ENCODE measurements at places on chromosomes 5 and 9.

GRCh38 chr9:20044686-20045085 is 255.8 kb upstream of the SLC24A2 start:
- no peak for DNase-seq

DNA sequence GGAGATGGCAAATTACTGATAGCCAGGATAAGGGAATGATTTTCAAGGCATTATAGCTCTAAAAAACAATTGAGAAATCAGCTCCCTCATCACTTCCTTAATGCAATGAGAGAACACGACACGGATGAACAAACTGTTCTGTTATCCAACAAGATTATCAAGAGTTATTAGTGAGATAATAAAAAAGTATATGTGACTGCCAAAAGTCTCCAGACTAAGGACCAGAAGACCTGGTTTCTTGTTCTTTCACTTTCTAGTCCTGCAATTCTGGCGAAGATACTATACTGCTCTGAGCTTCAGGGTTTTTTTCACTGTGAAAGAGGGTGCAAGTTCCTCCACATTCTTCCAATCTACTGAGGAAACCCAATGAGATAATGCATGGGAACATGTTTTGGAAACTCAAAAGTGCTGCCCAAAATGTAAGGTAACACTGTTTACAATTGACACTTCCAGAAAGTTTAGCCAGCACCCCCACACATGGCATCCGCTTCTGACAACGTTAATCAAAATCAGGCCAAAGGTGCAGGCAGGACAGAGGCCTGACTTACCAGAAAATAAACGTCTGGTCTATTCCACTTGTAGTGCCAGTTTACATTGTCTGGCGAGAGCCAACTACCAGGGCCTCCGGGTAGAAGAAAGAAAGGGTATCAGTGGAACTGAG is 254.2 kb downstream of the DOCK8 start:
- DNase-seq = no peak

DNA sequence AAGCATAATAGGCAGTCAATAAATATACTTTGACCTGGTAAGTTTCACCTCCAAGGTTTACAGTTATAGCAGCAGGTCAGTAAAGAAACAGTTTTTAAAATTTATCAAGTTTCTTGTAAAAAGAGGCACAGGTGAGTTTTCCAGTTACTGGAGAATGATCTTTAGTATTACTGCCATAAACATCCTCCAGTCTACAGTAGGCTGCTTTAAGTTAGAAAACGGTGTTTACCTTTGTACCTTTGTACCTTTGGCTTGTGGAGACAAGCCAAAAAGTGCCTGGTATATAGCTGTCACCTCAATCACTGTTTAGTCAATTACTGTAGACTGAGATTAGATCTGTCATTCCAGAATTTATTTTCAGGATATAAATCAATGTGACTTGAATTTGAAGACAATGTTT is 42.7 kb upstream of the SRFBP1 start:
- no peak for DNase-seq

- no peak for DNase-seq
Observed at GRCh38 chr9:120382453-120382852, 197.5 kb downstream of the CDK5RAP2 start.

- peak; percentile 17 for DNase-seq
Observed at GRCh38 chr9:19471737-19472648, 63.2 kb downstream of the ACER2 start.

- no peak for DNase-seq
Observed at GRCh38 chr5:145925353-145925752, 11.0 kb upstream of the SH3RF2 start.

DNA sequence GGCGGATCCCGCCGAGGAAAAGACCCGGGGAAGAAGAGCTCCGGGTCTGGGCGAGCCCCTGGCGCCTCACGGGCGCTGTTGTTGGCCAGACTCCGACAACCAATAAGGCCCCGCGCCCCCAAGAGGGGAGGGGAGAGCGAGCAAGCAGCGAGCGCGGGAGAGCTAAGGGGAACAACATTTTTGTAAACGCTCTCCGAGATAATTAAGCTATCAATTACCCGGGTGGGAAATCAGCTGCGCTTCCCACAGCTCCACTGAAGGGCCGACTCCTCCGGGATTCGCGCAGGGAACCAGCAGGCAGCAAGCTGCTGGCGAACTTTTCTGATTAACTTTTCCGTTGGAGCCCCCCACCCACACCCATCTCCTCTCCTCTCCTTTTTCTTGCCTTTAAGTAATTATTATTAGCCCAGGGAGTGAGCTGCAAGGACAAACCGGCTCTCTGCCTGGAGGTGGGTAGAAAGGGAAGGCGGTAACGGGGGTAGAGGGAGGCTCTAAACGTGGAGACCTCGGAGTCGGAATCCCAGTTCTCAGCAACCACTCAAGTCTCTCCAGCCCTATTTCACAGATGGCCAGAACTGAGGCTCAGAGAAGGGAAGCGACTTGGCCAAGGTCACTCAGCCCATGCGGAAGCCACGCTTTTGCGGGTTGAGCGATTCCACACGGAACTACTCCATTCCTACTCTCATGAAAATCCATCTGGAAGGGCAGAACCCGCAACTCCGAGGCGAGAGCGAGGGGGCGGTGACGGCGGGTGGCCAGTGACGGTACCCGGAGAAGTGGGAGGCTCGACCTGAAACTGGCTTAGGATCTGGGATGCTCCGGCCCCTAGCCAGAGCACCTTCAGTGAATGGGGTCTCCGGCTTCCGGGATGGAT is 1.3 kb downstream of the ASTN2 start:
- no peak for DNase-seq

GRCh38 chr9:72902268-72902667 is 50.6 kb downstream of the ALDH1A1 start:
- DNase-seq = no peak

DNA sequence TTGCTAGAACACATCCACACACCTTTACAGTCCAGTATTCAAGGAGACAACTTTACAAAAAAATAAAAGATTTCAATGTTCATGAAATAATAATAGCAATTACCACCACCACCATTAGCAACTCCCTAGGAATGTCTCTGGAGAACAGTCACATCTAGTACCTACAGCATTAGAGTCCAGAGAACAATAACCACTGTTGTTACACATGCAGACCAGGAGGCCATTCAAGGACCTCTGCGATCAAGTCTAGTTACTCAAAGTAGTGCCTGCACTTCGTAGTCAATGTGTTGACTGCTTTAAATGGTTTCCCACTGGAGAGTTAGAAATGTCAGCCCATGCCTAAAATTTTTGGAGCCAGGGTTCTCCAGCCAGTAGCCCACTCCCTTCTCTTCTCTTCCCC is 244.4 kb downstream of the DEPDC1B start:
- no peak for DNase-seq

DNA sequence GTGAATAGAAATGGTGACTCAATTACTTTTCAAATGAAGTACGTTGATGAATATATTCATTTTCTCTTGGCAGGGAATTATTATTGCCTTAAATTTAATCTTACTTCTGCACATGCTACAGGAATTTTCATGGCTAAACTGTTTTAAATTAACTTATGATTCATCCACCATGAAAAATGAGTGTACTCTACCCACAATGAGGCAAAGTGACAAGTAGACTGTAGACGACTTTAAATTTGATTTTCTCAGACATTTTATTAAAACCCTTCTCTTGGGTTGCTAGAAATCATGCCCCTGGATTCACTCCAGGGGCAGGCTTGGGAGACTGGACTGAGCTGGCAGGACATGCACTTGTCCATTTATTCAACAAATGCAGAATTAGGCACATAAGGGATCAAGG is 23.5 kb upstream of the ERAP2 start:
- no peak for DNase-seq

- DNase-seq = no peak
Observed at GRCh38 chr9:2018764-2019558, 3.8 kb downstream of the SMARCA2 start.

GRCh38 chr5:150075233-150075632 is 11.1 kb downstream of the CSF1R start:
- no peak for DNase-seq

DNA sequence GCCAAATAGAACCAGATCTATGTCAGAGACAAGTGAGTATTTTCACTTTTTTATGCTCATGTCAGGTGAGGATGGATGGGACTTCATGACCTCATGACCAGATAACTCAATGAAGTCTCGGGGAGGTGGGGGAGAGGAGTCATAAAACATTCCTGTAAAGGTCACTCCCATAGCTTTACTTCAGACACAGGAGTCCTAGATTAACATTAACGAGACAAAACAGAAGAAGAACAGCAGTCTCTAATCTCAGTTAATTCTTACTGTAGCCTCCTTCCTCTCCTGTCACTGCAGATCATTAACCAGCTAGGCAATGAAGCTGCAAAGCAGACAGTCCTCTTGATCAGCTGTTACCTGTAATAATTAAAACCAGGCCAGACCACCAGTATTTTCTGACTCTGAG is 11.2 kb downstream of the CRHBP start:
- DNase-seq = no peak

DNA sequence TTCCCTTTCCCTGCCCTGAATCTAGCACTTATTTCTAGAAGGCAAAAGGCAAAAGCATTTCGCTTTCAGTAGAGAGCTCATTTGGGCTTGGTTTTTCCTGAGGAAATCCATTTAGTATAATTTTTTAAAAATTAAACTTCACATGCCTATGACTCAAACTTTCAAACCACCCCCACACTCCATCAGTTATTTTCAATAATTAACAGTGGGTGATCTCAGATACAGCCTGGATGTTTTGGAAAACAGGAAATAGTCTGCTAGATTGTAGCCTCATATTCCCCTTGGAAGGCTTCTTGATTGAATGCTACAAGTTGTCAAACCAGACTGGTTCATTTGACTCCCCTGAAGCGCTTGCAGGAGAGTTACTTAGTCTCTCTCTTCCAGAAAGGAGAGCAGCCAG is 40.6 kb downstream of the SEMA5A start:
- no peak for DNase-seq

- peak; percentile 22 for DNase-seq
Observed at GRCh38 chr5:174409070-174409469, 315.3 kb upstream of the MSX2 start.

- DNase-seq = no peak
Observed at GRCh38 chr5:10661401-10661800, 97.5 kb downstream of the ANKRD33B start.

DNA sequence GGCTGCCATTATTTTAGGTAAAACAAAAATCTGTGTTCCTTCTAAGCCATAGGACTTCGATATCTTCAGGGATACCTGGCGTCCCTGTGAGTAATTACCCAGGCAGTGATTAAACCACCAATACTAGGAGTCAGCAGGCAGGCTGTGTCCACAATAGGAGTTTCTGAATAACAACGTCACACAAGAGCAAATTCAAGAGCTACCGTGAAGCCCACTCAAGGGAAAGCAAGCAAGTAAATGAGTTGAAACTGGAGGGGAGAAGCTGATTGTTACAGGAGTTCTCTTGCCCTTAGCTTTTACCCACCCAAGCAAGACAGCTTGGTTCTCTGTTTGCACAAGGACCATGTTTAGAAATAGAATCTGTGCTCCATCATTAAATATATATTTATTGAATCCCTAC is 50.8 kb downstream of the SEMA5A start:
- DNase-seq = no peak

GRCh38 chr5:116959843-116960242 is 385.2 kb upstream of the SEMA6A start:
- no peak for DNase-seq

- DNase-seq = no peak
Observed at GRCh38 chr9:72315089-72315509, 49.9 kb downstream of the ZFAND5 start.

DNA sequence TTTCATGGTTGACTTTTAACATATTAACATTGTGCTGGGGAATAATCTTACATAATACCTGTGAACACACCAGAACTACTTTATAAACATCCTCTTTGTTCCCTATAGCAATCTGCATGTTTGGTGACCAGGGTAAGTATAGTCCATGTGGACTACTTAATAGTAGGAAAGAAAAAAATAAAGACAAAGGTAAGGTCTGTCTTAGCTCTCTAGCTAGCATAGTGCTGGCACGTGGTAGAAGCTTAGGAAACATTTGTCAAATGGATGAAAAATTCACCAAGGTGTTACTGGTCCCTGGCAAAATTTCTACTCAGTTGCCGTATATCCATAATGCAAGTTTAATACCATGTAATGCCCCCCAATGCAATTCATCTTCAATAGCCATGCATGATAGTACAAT is 78.6 kb upstream of the ABCA1 start:
- no peak for DNase-seq

GRCh38 chr5:56406221-56406620 is 173.1 kb upstream of the ANKRD55 start:
- no peak for DNase-seq

DNA sequence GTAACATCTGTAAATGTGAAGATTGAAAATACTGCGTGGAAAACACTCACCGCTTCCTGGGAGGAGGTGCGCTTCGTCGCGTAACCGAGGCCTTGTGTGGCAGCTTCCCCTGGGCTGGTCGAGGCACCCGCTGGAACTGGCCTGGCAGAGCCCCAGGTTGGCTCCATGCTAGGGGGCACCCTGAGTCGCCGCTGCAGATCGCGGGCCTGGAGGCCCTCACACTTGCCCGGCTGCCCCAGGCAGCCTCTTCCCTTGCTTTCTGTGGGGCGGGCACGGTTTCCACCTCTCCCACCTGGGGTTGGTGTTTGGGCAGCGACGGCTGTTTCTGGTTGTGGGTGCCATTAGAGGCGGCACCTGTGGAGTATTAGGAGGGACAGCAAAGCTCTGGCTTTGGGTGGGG is 852 bp downstream of the ZNF354C start:
- DNase-seq = no peak

- no peak for DNase-seq
Observed at GRCh38 chr9:69346596-69347390, 21.8 kb downstream of the ENTREP1 start.

- no peak for DNase-seq
Observed at GRCh38 chr5:175840050-175840841, 31.1 kb upstream of the CPLX2 start.

GRCh38 chr9:76876098-76876497 is 29.8 kb downstream of the PRUNE2 start:
- DNase-seq = no peak

DNA sequence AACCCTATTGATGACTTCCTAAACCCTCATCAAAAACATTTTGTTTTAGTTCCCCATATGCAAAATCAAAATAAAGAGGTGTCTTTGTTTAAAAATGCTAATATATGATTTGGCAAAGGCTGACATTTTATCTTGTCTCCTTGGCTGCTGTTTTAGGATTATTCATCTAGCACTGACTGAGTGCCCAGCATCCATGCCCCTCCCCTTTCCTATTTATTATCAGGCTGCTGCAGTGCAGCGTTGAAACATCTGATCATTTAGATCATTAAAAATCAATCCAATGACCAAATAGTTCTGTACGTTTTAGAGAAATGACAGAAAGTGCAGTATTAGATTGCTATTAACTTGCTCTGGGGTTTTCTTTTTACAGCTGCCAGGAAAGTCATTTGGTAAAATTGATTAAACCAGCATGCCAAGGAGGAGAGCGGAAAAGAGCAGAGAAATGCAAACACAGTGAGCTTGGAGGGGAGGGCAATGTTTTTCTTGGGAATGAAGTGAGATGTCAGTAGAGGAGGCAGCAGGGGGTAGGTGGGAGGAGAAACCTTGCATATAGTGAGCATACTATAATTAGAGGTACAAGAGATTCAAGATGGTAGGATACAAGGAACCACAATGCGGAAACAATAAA is 286.3 kb downstream of the PDE4D start:
- DNase-seq = no peak

All from GDM1 (cell line).